AG09309 (cell line): ENCODE measurements at places on chromosomes 1 and 21.

GRCh38 chr1:202145068-202145743, 669 bp upstream of the ARL8A start:
- no peak for DNase-seq

GRCh38 chr1:9676815-9677393, 25.4 kb downstream of the PIK3CD start:
- DNase-seq, result no peak

DNA sequence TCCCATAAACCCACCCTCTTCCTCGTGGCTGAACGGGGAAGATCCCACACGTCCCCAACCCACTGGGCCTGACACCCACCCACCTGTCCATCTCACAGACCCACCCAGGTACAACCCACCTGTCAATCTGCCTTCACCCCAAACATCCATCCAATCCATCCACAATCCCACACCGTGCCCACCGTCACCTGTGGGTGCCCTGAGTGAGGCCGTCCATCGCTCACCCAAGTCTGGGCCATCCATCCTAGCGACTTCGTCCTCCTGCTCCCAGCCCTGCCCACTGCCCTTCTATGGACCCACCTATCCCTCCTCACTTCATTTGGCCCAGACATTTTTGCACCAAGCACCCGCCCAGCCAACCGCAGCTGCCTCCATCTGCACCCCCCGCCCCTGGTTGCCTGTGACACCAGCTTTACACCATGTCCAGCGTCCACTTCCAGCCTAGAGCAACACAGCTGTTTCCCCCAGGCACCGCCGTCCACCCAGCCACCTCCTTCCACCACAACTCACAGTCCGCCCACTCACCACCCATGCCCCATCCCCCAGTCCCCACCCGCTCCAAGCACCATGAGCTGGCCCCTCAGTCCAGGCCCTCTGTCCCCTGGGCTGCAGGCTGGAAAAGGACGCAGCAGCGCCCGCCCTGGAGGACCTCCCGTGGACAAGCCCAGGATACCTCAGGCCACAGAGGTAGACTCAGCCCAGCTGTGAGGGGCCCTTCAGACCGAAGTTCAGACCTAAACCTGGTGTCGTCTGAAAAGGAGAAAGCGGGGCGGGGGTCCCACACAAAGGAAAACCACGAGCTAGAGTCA, 7.7 kb downstream of the TTLL10 start:
- no peak for DNase-seq

DNA sequence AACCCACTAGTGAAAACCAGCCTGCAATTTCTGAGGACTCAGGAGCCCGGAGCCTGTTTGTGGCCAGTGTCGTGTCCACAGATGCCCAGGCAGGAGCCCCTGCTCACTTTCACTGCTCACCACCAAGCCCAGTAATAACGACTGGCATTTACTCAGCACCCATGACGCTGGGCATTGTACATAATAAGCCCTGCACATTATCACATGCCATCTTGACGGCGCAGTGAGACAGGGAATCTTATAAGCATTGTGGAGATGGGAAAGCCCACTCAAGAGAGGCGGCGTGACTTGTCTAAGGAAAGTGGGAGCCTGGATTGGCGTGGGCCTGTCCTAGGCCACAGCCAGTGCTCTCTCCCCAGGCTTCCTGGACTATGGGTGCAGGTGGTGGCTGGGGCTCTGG, 28.8 kb upstream of the PEF1 start:
- no peak for DNase-seq
